Stimulated activated CD8-positive, alpha-beta memory T cell treated with anti-CD3 and anti-CD28 coated beads, Interleukin-2, amount 100 ng/mL, for 48 hours (primary cell): ENCODE measurements at places on chromosomes 5 and 9.

- no peak for DNase-seq
Measured at GRCh38 chr9:128505414-128505765, 871 bp downstream of the GLE1 start.

GRCh38 chr5:59738024-59738423, 155.5 kb downstream of the PDE4D start:
- no peak for DNase-seq

DNA sequence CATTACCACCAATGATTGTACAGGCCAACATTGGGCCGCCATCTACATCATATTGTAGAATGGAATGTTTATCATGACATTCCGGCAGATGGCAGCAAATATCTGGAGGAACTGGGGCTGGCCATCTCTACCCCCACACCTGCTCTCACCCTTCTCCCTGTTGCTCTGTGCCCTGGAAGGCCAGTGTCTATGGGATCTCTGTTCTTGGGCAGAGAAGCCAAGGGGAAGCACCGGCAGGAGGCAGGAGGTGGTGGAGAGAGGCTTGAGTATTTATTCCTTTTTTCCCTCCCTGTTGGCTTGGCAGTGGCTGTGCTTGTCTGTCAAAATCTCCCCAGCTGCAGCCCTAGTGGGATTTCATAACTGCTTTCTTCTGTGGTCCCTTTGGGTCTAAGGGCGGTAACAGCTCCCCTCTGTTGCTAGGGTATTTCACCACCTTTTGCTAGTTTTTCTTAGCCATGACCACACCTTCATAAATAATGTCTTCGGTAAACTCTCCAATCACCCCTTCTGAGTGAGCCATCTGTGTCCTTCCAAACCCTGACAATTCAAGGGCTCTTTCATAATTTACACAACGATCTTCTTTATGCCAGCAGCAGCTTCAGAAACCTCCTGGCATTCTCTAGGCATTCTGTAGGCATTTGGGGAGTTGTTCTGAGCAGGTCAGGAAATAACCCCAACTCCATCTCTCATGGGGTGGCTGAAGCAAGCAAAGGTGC, 225.8 kb downstream of the MELK start:
- DNase-seq = no peak

- no peak for DNase-seq
Measured at GRCh38 chr5:112534067-112534583, 115.0 kb upstream of the EPB41L4A start.

- DNase-seq = no peak
Measured at GRCh38 chr9:98360176-98360708, 104.8 kb upstream of the TBC1D2 start.
